Muscle of leg (tissue), 16 donors: ENCODE measurements at places on chromosomes 5 and 9. TPM values are rescaled to one million over a fixed set of nuclear protein-coding genes. Genes with fewer than 3 reads are reported as not detected.

The PTGES gene
- 8.5 TPM for polyA plus RNA-seq

GRCh38 chr5:156121882-156122281, 205.1 kb upstream of the SGCD start:
- no peaks in the 10 kb centered on the region for H3K36me3 ChIP-seq
- H3K27ac ChIP-seq, result no peak overlapping the region
- H3K27me3 ChIP-seq, result no peaks in the 10 kb centered on the region
- no peak for DNase-seq

The TICAM2 gene
- polyA plus RNA-seq, result 6.4 TPM

- no peak overlapping the region for H3K27ac ChIP-seq
- no peak for DNase-seq
- no peaks in the 10 kb centered on the region for H3K4me1 ChIP-seq
- no peaks in the 10 kb centered on the region for H3K27me3 ChIP-seq
These were observed 7.5 kb upstream of the PAM start for GRCh38 chr5:102747386-102748166.

The FOXI1 gene
- not detected for polyA plus RNA-seq

DNA sequence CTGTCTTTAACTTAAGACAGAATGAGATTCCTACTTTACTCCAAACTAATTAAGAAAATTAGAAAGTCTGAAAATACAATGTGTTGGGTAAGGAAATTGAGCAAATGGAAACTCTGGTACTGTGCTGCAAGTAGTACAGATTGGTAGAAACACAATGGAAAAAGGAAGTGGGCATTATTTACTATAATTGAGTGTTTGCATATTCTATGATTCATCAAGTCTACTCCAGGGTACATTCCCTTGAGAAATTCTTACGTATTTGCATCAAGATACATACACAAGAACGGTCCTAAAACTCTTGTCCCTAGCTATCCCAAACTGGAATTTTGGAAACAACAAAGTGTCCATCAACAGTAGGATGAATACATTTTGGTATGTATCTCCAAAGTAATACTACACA, 123.5 kb upstream of the TARS1 start:
- no peak overlapping the region for H3K27ac ChIP-seq
- H3K4me3 ChIP-seq, result no peak overlapping the region
- no peaks in the 10 kb centered on the region for H3K27me3 ChIP-seq
- no peaks in the 10 kb centered on the region for H3K4me1 ChIP-seq
- DNase-seq, result no peak

The OLFML2A gene
- polyA plus RNA-seq, result 176 TPM

- H3K36me3 ChIP-seq, result no peaks in the 10 kb centered on the region
- peaks cover 27% of the 10 kb centered on the region for H3K4me1 ChIP-seq
- H3K27me3 ChIP-seq, result no peaks in the 10 kb centered on the region
- DNase-seq, result no peak
- H3K4me3 ChIP-seq, result no peak overlapping the region
These were observed 57.2 kb downstream of the EXD3 start for GRCh38 chr9:137365552-137366444.

GRCh38 chr5:158287643-158288271, 428.8 kb upstream of the CLINT1 start:
- no peaks in the 10 kb centered on the region for H3K36me3 ChIP-seq
- DNase-seq, result peak; percentile 90
- H3K27ac ChIP-seq, result peak overlapping the region; percentile 65
- H3K4me1 ChIP-seq, result peaks cover 11% of the 10 kb centered on the region

DNA sequence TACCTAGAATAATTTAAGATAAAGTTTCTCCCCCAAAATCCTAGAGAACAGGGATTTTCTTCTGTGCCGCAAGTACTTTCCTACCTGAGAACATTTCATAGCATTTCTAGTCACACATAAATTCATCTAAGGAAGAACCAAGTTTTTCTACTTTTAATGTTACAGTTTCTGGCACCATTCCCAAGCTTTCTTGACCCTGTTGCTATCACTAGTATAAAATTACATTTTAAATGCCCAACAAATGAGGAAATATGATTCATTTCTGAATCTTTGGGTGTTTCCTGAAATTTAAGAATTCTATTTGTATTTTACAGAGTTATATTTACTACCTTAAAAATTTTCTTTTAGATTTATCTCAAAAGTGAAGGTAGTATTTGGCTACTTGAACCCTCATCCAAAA, 137.8 kb downstream of the LPAR1 start:
- peak; percentile 45 for DNase-seq
- H3K27me3 ChIP-seq, result no peaks in the 10 kb centered on the region
- peak overlapping the region; percentile 15 for H3K27ac ChIP-seq
- no peak overlapping the region for H3K4me3 ChIP-seq
- H3K4me1 ChIP-seq, result peaks cover 8% of the 10 kb centered on the region

- no peak overlapping the region for H3K27ac ChIP-seq
- H3K4me3 ChIP-seq, result no peak overlapping the region
- H3K36me3 ChIP-seq, result no peaks in the 10 kb centered on the region
- H3K4me1 ChIP-seq, result no peaks in the 10 kb centered on the region
These were observed 30.7 kb upstream of the JADE2 start for GRCh38 chr5:134494780-134495179.

The KIAA1191 gene
- polyA plus RNA-seq, result 68.9 TPM

The SPATA31D4 gene
- polyA plus RNA-seq, result not detected

DNA sequence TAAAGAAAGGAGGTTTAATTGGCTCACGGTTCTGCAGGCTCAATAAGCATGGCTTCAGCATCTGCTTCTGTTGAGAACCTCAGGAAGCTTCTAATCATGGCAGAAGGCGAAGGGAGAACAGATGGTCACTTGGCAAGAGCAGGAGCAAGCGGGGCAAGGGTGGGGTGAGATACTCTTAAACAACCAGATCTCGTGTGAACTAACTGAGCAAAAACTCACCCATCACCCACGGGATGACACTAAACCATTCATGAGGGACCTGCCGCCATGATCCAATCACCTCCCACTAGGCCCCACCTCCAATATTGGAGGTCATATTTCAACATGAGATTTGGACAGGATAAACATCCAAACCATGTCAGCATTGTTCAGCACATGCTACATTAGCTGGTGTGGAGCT, 89.1 kb upstream of the HAND1 start:
- H3K4me3 ChIP-seq, result no peak overlapping the region
- peaks cover 7% of the 10 kb centered on the region for H3K4me1 ChIP-seq
- DNase-seq, result no peak
- H3K27ac ChIP-seq, result no peak overlapping the region
- no peaks in the 10 kb centered on the region for H3K27me3 ChIP-seq
- no peaks in the 10 kb centered on the region for H3K36me3 ChIP-seq

DNA sequence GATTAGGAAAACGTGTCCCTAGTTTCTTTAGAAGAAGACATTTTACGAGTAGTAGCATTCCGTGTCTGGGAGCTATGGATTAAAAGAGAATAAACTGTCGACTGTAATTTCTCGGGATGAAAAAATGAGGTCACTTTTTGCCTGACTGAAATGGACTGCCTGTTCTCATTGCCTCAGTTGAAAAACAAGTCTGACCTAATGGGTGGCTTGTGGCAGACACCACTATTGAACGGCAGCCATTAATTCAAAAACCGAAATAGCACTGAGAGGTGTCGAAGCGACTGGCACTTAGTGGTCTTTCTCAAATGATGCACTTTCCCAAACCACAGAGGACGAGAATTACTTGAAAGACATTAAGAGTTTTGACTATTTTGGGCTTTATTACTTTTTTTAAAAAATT, 35.4 kb downstream of the OSTF1 start:
- H3K27ac ChIP-seq, result no peak overlapping the region
- no peaks in the 10 kb centered on the region for H3K4me1 ChIP-seq
- DNase-seq, result no peak
- H3K4me3 ChIP-seq, result no peak overlapping the region

The ACTBL2 gene
- polyA plus RNA-seq, result 0.04 TPM

The GFI1B gene
- 0.30 TPM for polyA plus RNA-seq

- H3K36me3 ChIP-seq, result no peaks in the 10 kb centered on the region
- H3K4me3 ChIP-seq, result no peak overlapping the region
- DNase-seq, result no peak
- peaks cover 34% of the 10 kb centered on the region for H3K4me1 ChIP-seq
These were observed 49.0 kb upstream of the UBAC1 start for GRCh38 chr9:136010176-136010575.

The SPAAR gene
- 1.9 TPM for polyA plus RNA-seq

GRCh38 chr9:88759364-88759763, 224.4 kb downstream of the NXNL2 start:
- no peak for DNase-seq
- no peaks in the 10 kb centered on the region for H3K27me3 ChIP-seq
- no peaks in the 10 kb centered on the region for H3K36me3 ChIP-seq
- H3K27ac ChIP-seq, result no peak overlapping the region
- H3K4me1 ChIP-seq, result peaks cover 12% of the 10 kb centered on the region
- no peak overlapping the region for H3K4me3 ChIP-seq

GRCh38 chr5:77871946-77872345, 95.8 kb upstream of the TBCA start:
- H3K27ac ChIP-seq, result no peak overlapping the region
- no peaks in the 10 kb centered on the region for H3K36me3 ChIP-seq
- no peaks in the 10 kb centered on the region for H3K4me1 ChIP-seq
- DNase-seq, result no peak
- H3K4me3 ChIP-seq, result no peak overlapping the region

DNA sequence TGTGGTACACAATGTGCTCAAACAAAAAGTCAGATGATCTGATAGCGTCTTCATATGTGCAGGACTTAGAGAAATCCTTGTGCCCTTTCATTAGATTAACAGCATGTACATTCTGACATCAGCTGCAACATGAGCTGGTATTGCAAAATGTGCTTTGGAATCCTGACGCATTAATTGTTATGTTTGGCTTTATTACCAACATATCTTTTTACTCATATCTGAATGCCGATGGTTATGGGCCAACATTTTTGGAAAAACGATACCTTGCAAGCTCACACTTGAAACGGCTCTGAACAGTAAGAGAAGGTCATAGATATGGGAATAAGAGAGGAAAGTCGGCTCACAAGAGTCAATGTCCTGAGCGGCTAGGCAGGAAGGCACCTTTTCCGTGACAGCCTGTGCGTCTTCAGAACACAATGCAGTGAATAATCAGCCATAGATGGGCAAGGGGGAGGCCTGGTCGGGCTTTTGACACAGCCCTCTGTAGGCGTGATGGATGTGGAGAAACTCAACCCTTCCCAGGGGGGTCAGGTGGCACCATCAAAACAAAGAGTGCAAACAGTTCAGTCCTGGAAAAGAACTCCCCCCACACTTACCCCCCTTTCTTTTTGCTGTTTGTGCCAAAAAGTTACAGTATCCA, 36.4 kb upstream of the GAS1 start:
- DNase-seq, result no peak
- no peak overlapping the region for H3K27ac ChIP-seq
- peaks cover 21% of the 10 kb centered on the region for H3K4me1 ChIP-seq
- no peak overlapping the region for H3K4me3 ChIP-seq
- no peaks in the 10 kb centered on the region for H3K27me3 ChIP-seq

- H3K36me3 ChIP-seq, result no peaks in the 10 kb centered on the region
- H3K4me3 ChIP-seq, result no peak overlapping the region
These were observed 81.7 kb downstream of the ADAMTS19 start for GRCh38 chr5:129541648-129542251.

The TCOF1 gene
- 22.1 TPM for polyA plus RNA-seq

The ATG12 gene
- polyA plus RNA-seq, result 50.0 TPM

GRCh38 chr5:50700706-50701105, 34.3 kb downstream of the PARP8 start:
- no peak for DNase-seq
- H3K4me1 ChIP-seq, result no peaks in the 10 kb centered on the region
- H3K27ac ChIP-seq, result no peak overlapping the region
- H3K4me3 ChIP-seq, result no peak overlapping the region
- H3K36me3 ChIP-seq, result no peaks in the 10 kb centered on the region

The ALDOB gene
- polyA plus RNA-seq, result 0.41 TPM

GRCh38 chr9:109828254-109828653, 48.3 kb downstream of the PALM2AKAP2 start:
- no peak overlapping the region for H3K4me3 ChIP-seq
- DNase-seq, result no peak
- no peaks in the 10 kb centered on the region for H3K27me3 ChIP-seq
- H3K27ac ChIP-seq, result no peak overlapping the region
- peaks cover 14% of the 10 kb centered on the region for H3K4me1 ChIP-seq

- H3K36me3 ChIP-seq, result no peaks in the 10 kb centered on the region
- H3K27ac ChIP-seq, result no peak overlapping the region
- no peak overlapping the region for H3K4me3 ChIP-seq
- H3K27me3 ChIP-seq, result no peaks in the 10 kb centered on the region
These were observed 1495.3 kb upstream of the NUDT12 start for GRCh38 chr5:105057893-105058292.

DNA sequence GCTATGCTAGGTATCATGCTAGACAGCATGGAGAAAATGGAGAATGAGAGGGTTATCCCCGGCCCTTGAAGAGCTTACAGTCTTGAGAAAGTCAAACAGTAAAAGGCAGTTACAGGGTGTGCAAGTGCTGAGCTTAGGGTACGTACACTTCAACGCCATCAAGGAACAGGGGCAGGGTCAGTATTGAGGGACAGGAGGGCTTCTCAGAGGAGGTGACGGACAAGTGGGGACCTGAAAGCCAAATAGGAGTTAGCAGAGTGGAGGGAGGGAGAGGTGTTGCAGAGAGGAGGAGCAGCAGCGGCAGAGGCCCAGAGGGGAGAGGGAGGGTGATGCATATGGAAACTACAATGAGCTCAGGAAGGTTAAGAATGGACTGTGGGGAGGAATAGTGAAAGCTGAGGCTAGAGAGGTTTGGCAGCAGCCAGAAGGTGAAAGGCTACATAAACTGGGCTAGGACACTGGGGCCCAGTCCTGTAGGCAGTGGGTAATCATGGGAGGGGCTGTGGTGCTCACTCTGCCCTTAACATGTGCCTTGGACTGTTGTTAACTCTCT, 88.0 kb downstream of the NRG2 start:
- H3K36me3 ChIP-seq, result no peaks in the 10 kb centered on the region
- peaks cover 29% of the 10 kb centered on the region for H3K4me1 ChIP-seq
- H3K4me3 ChIP-seq, result no peak overlapping the region
- H3K27me3 ChIP-seq, result peaks cover 5% of the 10 kb centered on the region

The LPAR1 gene
- 43.8 TPM for polyA plus RNA-seq

DNA sequence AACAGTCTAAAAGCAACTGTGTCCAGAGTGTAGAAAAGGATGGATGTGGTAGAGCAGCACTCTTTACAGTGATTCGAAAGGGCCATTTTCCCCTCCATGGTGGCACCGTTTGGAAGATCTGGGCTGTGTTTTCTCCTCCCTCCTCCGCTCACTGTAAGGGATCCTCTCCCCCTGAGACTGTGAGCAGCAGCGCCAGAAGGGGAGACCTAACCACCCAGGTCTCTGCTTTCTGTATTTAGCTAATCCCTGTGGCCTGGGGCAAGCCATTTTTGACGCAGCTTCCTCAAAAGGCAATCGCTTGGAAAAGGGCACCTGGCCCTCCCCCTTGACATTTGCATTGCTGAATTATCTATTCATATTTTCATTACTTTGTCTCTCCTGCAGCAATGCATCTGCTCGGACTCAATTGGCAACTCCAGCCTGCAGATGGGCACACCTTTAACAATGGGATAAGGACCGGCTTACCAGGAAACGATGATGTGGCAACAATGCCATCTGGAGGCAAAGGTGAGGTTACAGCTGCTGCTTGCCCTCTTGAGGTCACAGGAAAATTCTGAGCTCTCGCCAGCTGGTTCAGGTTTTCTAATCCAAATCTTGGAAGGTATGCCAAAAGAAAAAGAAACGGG, 244.3 kb upstream of the WWC1 start:
- DNase-seq, result peak; percentile 44
- no peaks in the 10 kb centered on the region for H3K36me3 ChIP-seq
- no peaks in the 10 kb centered on the region for H3K4me1 ChIP-seq
- no peak overlapping the region for H3K4me3 ChIP-seq
- no peak overlapping the region for H3K27ac ChIP-seq

- H3K27me3 ChIP-seq, result no peaks in the 10 kb centered on the region
- H3K4me3 ChIP-seq, result no peak overlapping the region
- peaks cover 2% of the 10 kb centered on the region for H3K4me1 ChIP-seq
- H3K27ac ChIP-seq, result no peak overlapping the region
These were observed 3.8 kb downstream of the WDR36 start for GRCh38 chr5:111095982-111096381.

- no peaks in the 10 kb centered on the region for H3K27me3 ChIP-seq
- H3K36me3 ChIP-seq, result no peaks in the 10 kb centered on the region
- H3K27ac ChIP-seq, result peak overlapping the region; percentile 11
- peak; percentile 69 for DNase-seq
- peaks cover 3% of the 10 kb centered on the region for H3K4me1 ChIP-seq
These were observed 174.6 kb upstream of the IL12B start for GRCh38 chr5:159504857-159505304.
